ENCODE measurements at places on chromosomes 7 and 10. TPM values are rescaled to one million over a fixed set of nuclear protein-coding genes. Genes with fewer than 3 reads are reported as not detected.
A peak's percentile ranks its signal among the peaks of the same experiment; 100 is the strongest.

The DTX2 gene
- total RNA-seq = 15.4 TPM

- no peak for ATAC-seq
Observed at GRCh38 chr10:11446133-11446532, 165.3 kb downstream of the USP6NL start.

DNA sequence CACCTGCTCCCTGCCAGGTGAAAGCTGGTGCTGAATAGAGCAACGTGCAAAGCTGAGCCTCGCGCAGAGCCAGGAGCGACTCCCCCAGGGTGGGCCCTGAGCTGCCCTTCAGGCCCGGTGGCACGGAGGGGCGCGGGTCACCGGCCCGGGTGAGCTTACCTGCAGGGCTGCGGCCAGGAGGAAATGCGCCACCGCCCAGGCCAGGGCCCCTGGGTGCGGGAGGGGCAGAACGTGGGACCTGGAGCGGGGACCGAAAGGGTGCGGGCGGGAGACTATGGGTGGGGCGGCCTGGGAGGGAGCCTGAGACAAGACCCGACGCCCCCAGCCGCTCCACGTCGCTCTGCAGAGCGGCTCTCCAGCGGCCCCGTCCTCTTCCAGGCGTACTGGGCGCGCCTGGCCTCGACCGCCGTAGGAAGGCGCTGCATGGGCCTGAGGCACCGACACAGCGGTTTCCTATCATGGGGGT lies 122.1 kb downstream of the BTAF1 start:
- no peak for ATAC-seq

DNA sequence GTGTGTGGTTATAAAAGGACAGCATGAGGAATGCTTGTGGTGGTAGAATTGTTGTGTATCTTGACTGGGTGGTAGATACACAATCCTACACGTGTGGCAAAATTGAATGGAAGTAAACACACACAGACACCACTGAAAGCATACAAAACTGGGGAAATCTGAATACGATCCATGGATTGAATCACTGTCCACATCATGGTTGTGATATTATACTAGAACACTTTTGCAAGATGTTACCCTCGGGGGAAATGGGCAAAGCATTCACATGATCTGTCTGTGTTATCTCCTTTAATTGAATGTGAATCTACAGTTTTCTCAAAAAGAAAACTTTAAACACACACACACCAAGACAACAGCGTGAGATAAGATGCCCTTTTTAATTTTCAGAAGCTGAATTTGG lies 165.2 kb upstream of the CELF2 start:
- peak; percentile 48 for ATAC-seq

All from gastroesophageal sphincter (tissue), 4 donors.